ENCODE measurements at places on chromosomes 16 and 17.
A peak's percentile ranks its signal among the peaks of the same experiment; 100 is the strongest.

GRCh38 chr17:12302711-12303110, 282.0 kb downstream of the MAP2K4 start:
- DNase-seq, result no peak

- DNase-seq, result no peak
Observed at GRCh38 chr17:72145562-72145961, 24.7 kb downstream of the SOX9 start.

GRCh38 chr16:85310868-85311585, 198.8 kb upstream of the CIBAR2 start:
- no peak for DNase-seq

- no peak for DNase-seq
Observed at GRCh38 chr16:58665200-58665599, 19.4 kb downstream of the SLC38A7 start.

GRCh38 chr16:82990155-82990554, 363.4 kb downstream of the CDH13 start:
- no peak for DNase-seq

GRCh38 chr17:77606146-77606864, 352.2 kb upstream of the TNRC6C start:
- DNase-seq, result no peak

DNA sequence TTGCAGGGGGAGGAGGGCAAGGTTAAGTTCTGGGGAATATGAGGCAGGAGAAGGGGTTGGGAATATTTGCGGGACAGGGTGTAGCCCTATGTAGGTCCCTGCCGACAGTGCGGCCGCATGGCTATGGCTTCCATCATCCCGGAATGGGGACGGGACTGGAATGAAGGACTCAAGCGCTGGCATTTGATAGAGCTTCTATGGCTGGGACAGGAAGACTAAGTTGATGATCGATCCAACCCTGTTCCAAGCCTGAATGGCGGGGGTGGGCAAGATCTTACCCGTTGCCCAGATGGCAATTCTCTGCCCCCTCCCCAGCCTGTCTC, 47.1 kb downstream of the SRCIN1 start:
- DNase-seq, result no peak

DNA sequence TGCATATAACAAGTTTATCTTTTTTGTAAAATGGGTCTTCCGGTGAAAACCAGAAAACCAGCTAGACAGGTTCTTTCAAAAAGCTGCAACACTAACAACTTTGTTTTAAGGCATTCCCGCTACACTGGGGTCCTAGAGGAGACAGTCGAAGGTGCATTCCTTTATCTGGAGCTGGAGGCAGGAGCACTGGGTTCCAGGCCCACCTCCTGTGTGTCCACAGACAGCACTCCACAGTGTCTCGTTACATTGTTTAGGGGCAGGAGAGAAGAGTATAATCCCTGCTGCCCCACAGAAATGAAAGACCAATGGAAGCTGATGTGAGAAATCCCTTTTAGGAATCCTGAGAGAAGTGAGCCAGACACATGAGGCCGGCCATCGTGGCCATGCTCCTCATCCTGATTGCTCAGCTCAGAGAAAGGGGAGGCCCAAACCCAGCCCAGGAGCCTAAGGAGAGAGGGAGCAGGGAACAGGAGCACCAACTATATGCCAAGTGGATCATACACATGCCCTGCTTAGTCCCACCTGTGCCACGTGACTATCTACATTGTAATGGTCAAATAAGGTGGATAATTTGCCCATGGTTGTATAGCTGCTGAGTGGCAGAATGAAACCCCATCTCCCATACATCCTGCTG, 59.5 kb downstream of the CCDC182 start:
- no peak for DNase-seq

DNA sequence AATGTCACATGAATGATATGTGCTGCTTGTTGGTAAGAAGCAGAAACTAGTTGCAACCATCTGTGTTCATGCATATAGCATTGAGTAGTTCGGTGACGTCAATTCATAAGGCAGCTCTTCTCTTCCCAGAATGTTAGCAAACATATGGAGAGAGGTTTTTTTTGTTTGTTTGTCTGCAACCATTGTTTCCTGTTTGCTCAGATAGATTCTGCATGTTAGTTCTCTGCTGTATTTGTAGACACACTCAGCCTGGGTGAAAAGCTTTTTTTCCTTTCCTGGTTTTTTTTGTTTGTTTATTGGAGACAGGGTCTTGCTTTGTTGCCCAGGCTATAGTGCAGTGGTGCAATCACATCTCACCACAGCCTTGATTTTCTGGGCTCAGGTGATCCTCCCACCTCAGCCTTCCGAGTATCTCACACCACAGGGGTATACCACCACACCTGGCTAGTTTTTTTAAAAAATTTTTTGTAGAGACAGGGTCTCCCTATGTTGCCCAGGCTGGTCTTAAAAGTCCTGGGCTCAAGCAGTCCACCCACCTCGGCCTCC, 16.7 kb downstream of the WSB1 start:
- DNase-seq, result no peak

- DNase-seq, result no peak
Observed at GRCh38 chr16:47016700-47017133, 43.2 kb upstream of the DNAJA2 start.

- no peak for DNase-seq
Observed at GRCh38 chr17:80573701-80574100, 29.1 kb downstream of the RPTOR start.

GRCh38 chr16:74583926-74584666, 22.8 kb downstream of the GLG1 start:
- no peak for DNase-seq

DNA sequence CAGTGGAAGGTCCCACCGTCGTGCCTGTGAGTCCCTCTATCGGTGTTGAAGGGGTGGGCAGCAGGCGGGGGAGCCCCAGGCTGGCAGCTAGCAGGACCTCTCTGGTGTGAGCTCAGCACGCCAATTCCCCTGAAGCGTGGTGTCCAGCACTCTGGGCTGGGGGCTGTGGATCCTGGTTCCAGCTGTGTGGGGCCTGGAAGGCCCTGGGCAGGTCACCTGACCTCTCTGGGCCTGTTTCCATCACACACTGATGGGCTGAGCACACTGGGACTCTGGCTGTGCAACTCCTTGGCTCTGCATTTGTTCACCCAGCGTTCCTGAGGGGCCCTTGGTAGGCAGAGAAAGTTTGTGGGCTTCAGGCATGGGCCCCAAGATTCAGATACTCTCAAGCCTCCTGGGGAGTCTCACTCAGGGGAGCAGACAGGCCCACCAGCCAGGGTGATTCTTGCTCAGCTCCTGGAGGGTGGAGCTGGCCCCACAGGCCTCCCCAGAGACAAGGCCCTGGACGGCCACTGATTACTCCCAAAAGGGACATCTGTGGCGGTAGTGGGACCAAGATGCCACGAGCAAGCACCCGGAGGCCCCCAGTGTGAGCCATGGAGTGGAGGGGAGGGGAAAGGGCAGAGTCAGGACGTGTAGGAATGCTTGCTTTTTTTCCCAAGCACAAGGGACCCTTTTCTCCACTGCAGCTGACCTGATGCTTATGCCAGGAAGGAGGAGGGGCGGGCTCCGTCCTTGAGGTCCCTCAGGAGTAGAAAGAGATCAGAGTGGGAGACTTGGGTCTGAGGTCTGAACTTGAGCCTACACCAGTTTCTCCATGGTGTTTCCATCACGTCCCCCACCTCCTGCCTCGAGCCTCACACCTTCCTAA, 8.5 kb downstream of the SCGB1C2 start:
- peak; percentile 29 for DNase-seq

- no peak for DNase-seq
Observed at GRCh38 chr17:80738987-80739730, 194.5 kb downstream of the RPTOR start.

GRCh38 chr17:72683506-72684404, 408.7 kb downstream of the SLC39A11 start:
- no peak for DNase-seq

DNA sequence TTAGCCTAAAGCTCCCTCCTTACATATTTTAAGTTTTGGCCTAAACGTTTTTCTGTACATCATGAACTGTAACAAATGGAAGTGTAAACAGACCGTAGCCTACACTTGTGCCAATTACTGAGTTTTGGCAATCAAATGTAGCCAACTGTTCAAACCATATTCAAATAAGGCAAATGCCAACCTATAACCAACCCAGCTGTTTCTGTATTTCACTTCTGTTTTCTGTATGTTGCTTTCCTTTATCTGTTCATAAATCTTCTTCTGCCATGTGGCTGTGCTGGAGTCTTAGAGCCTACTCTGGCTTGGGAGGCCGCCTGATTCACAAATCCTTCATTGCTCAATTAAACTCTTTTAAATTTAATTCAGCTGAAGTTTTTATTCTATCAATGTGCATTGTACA, 6.9 kb upstream of the C16orf78 start:
- no peak for DNase-seq

DNA sequence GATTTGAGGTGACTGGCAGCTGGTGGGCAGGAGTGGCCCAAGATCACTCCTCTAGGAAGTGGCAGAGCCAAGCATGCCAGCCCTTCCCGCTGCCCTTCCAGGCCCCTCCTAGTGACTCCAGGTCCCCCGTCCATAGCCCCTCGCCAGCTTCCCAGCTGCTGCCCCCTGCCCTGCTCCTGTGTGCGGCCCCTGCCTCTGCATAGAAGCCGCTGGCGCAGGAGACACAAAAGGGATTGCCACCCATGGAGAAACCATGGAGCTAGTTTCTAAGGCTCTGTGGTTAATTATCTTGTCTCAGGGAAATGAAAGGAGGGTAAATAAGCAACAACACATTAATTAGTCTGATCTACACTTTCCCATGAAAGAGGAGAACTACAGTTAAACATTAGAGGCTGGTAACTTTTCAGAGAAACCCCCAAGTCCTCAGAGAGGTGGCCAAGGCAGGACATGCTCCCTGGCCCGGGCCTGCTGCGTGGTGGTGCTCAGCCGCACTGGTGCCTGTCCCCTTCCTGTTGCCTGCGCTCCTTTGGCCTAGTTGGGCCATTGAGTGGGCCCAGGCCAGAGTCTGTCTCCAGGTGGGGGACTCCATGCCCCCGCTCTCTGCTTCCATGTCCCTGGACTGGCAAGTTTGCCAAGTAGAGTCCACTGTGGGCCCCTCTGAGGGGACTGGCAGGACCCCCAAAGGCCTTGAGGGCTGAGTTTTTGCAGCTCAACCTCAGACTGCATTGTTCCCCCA, 65.2 kb downstream of the PRMT7 start:
- DNase-seq, result no peak

- no peak for DNase-seq
Observed at GRCh38 chr16:66154801-66155200, 211.7 kb upstream of the CDH5 start.

- no peak for DNase-seq
Observed at GRCh38 chr17:12022310-12022709, 1.6 kb downstream of the MAP2K4 start.

- no peak for DNase-seq
Observed at GRCh38 chr17:975371-975915, 4.1 kb downstream of the NXN start.

- peak; percentile 76 for DNase-seq
Observed at GRCh38 chr16:72787514-72788268, 260.2 kb downstream of the ZFHX3 start.

- DNase-seq, result no peak
Observed at GRCh38 chr17:5672815-5673430, 88.6 kb upstream of the NLRP1 start.

DNA sequence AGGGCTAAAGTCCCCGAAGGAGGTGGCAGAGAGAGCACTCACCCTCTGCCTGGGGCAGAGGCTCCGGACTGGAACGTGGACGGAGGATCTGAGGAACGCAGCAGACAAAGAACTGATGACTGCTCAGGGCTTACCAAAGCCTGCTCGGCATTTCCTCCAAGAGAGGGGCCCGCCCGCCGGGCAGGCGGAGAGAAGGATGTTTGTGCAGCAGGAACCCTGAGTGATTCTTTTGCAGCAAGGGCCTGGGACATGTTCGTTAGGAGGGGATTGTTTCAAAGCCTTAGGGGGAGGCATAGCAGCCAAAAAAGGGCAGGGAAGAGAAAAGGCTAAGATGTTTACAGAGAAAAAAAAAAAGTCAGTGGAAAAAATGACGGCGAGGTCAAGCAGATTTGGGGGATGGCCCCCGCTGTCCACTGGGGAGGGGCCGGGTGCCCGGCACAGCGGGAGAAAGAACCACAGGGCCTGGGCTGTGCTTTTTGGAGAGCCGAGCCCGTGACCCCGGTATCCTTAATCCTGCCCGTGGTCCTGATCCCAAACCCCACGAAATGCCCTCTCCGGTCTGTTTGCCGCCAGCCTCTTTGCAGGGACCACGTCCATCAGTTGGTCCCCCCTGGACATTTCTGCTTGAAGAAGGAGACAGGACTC, 129.3 kb downstream of the NTN1 start:
- no peak for DNase-seq

DNA sequence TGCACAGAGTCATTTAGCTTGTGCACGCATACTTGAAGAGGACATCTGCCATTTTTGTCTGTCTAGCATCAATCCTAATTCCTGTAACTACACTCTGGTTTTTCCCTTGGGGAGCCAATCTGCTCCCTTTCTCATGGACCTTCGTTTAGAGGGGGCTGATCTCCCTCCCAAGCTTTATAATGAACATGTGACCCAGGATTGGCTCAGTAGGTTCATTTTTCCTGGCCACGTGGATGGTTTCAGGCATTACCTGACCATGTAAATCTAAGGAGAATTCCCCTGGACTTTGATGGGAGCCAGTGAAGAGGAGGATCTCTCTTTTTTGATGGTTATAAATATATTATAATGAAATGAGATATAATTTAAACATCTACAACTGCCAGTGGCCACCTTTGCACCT, 56.8 kb upstream of the HS3ST2 start:
- no peak for DNase-seq

- no peak for DNase-seq
Observed at GRCh38 chr17:60095381-60095780, 16.7 kb upstream of the HEATR6 start.

DNA sequence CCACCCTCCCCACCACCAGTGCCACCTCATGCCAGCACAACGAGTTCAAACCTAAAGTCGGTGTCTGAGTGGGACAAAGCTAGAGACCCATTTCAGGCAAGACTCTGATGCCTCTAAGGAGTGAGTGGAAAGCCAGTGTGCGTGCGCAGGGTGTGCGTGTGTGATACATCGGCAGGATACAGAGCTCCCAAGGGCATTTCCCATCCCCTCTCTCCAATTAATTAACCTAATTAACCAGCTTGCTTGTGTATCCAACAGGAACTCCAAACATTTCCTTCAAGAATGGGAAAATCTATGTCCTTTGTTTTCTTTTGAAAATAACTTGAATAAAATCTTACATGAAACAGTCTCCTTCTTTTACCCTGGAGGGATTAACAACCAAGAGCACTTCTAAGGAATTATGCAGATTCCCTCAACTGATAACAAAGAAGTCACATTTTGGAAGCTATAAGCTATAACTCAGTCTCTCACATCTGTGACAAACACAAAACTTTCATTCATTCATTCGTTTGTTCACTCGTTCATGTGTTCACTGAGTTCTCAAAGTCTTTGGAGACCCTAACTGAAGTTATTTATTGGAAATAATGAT, 9.9 kb downstream of the ATPAF2 start:
- DNase-seq, result no peak

DNA sequence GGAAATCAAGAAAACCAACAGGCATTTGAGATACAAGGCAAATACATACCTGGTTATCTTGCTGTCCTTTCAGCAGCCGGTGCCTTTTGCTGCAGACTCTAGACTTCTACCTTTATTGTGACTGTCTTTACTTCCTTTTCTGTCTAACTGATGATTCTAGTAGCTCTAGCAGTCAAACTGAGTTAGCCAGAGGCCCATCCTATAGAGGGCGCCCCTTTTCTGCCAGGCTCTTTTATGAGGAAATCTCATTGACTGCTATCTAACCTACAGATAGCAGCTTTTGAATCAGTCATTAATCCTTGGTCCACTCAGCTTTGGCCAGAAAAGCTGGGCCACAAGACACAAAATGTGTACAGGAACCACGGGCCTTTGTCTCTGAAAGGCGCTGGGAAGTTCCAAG, 87.5 kb upstream of the WSB1 start:
- no peak for DNase-seq
